ENCODE measurements at places on chromosomes 13 and 19.

DNA sequence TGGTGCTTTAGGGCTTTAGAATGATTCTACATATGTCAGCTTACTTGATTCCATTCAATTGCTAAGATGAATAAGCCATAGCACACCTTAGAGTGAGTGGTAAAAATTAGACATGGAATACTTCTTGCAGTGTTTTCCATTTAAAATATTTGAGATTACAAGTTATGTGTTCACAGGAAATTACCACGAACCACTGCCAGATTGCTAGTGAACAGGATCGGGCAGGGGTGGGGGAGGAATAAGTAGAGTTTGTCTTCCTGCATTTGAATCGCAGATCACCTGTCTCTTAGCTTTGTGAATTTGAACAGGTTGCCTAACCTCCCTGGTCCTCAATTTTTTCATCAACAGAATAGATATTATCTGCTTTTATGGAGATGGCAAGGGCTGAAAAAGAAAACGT, 124.6 kb downstream of the GGACT start:
- DNase-seq: no peak

GRCh38 chr13:38785042-38785441, 98.2 kb downstream of the FREM2 start:
- no peak for DNase-seq

GRCh38 chr13:33624253-33624652, 193.7 kb upstream of the RFC3 start:
- no peak for DNase-seq

DNA sequence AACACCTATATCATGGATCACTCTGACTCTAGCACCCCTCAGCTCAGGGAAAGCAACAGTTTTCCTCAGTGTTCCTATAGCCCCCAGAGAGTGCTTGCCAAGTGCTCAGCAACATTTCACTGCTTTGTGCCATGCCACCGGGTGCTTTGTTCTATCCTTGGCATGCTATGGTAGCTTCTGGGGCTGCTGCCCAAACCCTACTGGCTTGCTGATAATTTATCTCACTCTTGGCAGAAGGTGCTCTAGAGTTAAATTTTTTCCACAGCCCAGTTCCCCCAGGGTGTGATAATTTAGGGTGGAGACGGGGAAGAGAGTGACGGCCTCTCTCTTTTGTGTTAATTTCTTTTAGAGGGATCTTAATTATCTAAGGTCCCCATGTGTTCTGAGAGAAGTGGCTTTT, 12.6 kb upstream of the CSNK1A1L start:
- no peak for DNase-seq

GRCh38 chr19:3536429-3537100, 2.4 kb upstream of the TEKTIP1 start:
- no peak for DNase-seq

Data from NCI-H2227 treated with DMSO at 0.1 percent for 48 hours (cell line).